ENCODE measurements at places on chromosomes 13 and 19. TPM values are rescaled to one million over a fixed set of nuclear protein-coding genes. Genes with fewer than 3 reads are reported as not detected.

Gene TMEM147
- total RNA-seq = 111 TPM

Gene ANGPTL8
- not detected for total RNA-seq

Gene TEX26
- not detected for total RNA-seq

Gene TLE5
- 359 TPM for total RNA-seq

Gene DEDD2
- 21.0 TPM for total RNA-seq

Gene ZNF350
- 10.6 TPM for total RNA-seq

Gene OR7D2
- 0.86 TPM for total RNA-seq

Gene ZNF865
- total RNA-seq = 16.9 TPM

Gene FXYD1
- total RNA-seq = not detected

Gene PNMA8C
- total RNA-seq = not detected

Gene ALOX5AP
- total RNA-seq = not detected

Gene SLC15A1
- total RNA-seq = not detected

Gene SPACA7
- total RNA-seq = not detected

Gene TMEM143
- 12.3 TPM for total RNA-seq

Gene SWSAP1
- total RNA-seq = 2.4 TPM

- DNase-seq = no peak
Observed at GRCh38 chr19:38197937-38198704, 25.9 kb downstream of the DPF1 start.

DNA sequence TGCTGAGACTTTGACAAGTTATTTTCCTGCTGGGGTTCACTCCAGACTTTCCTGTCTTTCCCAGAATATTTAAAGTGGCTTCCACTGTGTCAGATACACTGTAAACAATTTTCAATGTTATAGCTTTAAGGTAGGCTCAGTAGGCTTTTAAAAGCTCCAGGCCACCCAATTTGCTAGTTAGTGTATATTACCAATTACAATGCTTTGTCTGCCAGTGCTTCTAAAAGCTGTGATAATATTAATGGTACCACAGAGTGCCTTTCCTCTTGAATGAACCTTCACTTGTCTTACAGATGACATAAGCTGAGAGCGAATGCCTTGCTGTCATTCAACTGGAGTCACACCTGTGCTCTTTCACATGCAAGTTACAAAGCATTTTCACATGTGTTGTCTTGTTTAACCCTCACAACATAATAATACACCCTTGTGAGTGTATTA, 239.7 kb upstream of the HTR2A start:
- DNase-seq = no peak

DNA sequence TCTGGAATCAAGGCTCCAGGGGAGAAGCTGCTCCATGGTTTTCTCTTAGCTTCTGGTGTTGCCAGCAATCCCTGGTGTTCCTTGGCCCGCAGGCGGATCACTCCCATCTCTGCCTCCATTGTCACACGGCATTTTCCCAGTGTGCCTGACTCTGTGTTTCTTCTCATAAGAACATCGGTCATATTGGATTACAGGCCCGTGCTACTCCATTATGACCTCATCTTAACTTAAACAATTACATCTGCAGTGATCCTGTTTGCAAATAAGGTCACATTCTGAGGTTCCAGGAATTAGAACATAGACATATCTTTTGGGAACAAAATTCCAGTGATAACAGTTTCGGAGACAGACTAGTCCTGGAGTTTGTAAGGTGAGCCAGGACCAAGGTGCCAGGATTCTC, 23.5 kb upstream of the ALOX5AP start:
- DNase-seq = no peak

DNA sequence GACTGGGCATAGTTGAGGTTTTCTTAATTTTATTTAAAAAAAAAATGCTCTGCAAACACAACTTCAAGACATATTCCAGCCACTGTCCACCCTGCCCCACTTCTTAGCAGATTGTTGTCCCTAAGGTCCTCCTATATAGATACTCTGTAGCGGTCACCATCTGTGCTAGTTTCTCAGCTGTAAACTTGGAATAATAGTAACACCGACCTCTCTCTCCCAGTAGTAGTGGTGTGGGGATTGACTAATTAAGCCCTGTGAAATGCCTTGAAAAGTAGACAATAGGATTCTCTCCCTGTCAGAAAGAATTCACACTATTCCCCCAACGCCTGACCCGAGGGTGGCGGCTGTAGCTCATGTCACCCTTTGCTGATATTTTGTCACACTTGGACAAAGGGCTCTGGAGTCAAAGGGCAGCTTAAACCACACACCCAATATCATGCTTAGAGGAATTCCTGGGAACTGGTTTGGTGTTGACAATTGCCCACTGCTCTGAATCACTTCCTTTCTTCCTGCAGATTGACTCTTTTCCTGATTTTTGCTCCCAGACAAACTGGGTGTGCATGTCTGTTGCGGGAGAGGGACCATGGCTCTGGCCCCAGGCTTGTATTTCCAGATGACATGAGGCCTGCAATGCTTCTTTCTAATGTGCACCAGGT, 9.2 kb upstream of the SERP2 start:
- DNase-seq = no peak

DNA sequence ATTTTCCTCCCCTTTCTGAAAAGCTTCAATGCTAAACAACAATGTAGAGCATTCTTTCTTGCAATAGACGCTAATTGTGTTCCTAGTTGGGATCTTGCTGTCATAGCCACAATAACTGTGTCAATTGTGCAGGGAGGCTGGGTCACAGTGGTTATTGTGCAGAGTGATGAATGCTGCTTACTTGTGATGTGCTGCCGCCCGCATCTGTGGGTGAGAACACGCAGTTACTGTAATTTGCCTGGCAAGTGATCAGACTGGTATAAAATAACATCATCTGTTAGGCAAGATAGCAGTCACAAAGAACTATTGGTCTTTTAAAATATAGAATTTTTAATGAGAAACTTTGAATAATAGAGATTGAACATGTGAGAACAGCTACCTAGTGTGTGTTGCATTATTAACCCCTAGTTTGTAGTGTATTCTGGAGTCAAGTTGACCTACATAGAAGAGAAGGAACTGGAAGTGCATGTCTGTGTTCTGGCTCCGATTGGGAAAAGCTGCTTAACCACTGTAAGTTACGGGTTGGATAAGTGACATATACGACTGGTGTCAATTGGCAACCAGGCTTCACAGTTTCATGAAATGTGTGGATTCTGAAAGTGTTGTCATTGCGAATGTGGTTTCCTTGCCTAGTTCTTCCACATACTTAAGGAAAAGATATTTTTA, 43.6 kb downstream of the SLAIN1 start:
- no peak for DNase-seq

- DNase-seq = no peak
Observed at GRCh38 chr13:109273326-109273751, 513.0 kb downstream of the IRS2 start.

DNA sequence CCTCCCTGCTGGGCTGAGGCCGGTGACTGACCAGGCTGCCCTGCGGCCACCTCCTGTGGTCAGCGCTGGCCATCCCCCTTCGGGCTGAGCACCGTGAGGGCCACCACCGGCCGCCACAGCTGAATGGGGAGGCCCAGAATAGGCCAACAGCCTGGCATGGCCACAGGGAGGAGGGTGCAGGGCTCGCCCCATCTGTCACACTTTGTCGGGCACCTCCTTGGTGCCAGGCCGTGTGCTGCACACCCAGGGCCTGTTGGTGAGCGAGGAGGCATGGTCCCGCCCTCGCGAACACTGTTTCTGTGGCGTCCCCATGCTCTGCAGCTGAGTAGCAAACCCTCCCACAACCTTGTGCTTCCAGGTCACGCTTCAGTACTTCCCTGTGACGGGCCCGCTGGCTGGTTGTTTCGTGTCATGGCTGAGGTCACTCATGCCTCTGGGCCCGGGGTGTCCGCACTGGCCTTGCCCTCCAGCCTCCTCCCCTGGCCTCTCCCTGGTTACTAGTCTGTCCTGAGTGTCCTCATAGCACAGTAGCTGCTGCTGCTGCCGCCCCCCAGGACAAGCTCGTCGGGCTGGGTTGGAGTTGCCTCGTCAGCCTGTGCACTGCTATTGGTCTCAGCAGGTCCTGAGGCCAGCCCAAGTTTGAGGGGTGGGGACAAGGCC, 15.2 kb downstream of the EPN1 start:
- no peak for DNase-seq

DNA sequence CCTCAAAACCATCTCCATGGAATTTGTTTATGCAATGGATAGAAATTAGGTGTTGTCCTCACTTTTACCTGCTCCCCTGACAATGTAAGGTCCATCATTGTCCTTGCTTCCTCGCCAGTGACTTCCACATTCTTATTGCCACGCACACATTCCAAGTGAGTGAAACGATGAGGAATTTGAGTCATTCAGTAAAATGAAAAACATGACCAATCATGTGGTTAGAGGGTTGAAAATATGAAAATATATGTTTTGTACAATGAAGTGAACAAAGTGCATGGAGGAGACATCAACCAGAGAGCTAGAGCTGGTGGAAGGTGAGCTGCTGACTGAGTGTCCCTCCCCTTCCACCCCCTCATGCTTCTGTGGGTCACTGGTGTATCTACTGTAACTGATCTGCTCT, 91.7 kb downstream of the ATP8A2 start:
- no peak for DNase-seq

GRCh38 chr13:35979361-35979951, 151.7 kb downstream of the DCLK1 start:
- no peak for DNase-seq

DNA sequence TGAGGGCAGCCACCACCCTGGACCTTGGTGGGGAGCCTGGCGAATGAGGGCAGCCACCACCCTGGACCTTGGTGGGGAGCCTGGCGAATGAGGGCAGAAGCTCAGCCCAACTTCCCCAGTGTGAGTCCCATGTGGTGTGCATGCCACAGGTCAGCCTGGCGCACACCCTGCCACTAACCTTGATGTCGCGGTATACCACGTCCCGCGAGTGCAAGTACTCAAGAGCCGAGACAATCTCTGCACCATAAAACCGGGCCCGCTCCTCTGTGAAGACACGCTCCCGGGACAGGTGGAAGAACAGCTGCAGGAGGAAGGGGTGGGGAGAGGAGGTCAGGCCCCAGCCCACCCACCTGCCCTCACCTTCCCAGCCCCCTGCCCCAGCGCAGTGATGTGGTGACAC, 11.3 kb upstream of the CCNP start:
- DNase-seq = no peak

DNA sequence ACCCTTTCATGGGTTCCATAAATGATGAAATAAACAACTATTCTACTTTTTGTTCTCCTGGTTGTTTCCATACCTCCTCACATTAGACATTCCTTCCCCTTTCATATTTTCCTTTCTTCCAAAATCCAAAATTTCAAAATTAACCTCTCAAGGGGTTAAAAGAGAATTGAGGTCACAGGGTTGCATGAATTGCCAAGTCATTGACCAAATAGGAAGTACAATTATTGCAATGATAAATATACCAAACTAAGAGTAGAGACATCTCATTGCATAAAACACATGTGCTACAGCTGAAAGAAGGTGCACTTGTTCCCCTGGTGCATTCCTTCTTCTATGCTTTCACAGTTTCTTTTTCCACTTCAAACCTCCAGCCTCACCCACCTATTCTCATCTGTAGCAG, 136.1 kb downstream of the KCTD12 start:
- DNase-seq = no peak

- DNase-seq = no peak
Observed at GRCh38 chr19:41880329-41880708, 2.7 kb upstream of the ARHGEF1 start.

GRCh38 chr19:41447732-41448332, 4.9 kb downstream of the ERICH4 start:
- DNase-seq = no peak

GRCh38 chr13:42707586-42707985, 73.8 kb upstream of the FAM216B start:
- no peak for DNase-seq

- DNase-seq = no peak
Observed at GRCh38 chr13:95403349-95404140, 102.3 kb upstream of the ABCC4 start.

DNA sequence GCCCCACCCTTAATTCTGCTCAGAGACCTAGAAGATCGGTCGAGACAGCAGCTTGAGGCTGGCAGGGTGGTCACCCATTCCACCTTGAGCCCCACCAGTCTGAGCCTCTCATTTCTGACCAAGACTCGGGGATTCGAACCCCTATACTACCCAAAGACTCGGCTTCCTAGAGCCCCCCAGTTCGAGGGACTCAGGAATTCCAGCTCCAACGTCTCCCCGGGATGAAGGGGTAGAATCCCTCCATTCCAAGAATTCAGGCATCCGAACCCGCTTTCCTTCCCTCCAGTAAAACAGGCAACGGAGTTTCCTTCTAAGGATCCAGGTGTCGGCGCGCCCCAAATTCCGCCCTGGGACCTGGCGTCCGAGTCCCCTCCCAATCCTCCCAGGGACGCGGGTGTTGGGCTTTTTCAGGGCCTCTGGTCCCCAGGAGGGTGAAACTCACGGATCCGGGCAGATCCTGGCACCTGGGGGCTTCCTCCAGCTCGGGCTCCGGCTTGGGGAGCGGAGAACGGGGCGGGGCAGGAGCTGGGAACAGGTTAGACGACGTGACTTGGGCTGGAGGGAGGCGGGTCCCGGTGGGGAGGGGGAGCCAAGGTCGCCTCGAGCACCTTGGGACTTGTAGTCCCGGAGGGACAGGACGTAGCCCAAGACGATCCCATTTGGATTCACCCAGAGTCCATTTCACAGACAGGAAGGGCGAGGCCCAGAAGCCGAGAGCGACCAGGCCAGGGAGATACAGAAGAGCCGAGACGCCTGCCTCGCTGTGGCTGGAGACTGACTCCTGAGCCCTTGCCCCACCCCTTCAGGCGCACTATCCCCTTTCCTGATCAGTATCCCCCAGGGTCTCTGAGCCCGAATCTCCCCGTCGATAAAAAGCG, at the start of gene PPP1R13L:
Gene PPP1R13L (minus strand): TSS at position 513 of the 878 bp plus-strand sequence. CDS start 6,751 bp downstream, outside the sequence.
- DNase-seq = peak; percentile 90

GRCh38 chr13:113431171-113431570, 22.1 kb downstream of the ADPRHL1 start:
- DNase-seq = no peak
